Activated naive CD8-positive, alpha-beta T cell treated with anti-CD3 and anti-CD28 coated beads, Interleukin-2, amount 50 U/mL, for 16 hours (primary cell): ENCODE measurements at places on chromosomes 3 and 15.

DNA sequence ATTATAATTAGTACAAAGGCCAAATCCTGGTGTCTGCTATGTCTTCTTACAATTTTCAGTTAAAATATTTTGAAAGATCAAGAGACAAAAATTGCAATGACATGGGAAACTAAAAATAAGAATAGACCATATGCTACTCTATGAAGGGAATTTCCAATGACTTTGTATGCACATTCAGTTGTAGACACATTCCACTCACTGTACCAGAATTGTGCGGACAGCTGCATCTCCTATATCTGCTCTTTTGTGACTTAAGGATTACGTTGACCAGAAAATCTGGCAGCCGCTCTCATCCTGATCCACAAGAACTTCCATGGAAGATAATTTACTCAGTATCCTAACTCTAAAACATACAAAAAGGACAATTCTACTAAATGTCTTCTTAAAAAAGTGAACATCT is 493.9 kb upstream of the KCNMB2 start:
- DNase-seq = no peak

GRCh38 chr3:15679306-15679705 is 77.8 kb downstream of the BTD start:
- DNase-seq = no peak

DNA sequence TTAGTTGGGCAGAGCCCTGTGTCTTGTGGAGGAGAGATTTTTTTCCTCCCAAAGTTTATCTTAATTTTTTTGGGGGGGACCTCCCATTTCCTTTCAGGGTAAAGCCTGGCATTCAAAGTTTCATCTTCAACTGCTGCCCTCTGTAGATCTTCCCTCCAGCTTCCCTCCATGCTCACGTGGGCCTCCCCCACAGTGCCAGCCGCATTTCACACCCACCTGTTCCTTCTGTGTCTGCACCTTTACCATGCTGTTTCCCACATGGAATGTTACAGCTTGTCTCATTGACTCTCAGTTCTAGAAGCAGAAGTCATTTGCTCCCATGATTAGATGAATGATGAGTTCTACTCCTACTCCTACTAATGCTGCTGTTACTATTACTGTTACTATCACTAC is 6.5 kb downstream of the CELF6 start:
- no peak for DNase-seq

DNA sequence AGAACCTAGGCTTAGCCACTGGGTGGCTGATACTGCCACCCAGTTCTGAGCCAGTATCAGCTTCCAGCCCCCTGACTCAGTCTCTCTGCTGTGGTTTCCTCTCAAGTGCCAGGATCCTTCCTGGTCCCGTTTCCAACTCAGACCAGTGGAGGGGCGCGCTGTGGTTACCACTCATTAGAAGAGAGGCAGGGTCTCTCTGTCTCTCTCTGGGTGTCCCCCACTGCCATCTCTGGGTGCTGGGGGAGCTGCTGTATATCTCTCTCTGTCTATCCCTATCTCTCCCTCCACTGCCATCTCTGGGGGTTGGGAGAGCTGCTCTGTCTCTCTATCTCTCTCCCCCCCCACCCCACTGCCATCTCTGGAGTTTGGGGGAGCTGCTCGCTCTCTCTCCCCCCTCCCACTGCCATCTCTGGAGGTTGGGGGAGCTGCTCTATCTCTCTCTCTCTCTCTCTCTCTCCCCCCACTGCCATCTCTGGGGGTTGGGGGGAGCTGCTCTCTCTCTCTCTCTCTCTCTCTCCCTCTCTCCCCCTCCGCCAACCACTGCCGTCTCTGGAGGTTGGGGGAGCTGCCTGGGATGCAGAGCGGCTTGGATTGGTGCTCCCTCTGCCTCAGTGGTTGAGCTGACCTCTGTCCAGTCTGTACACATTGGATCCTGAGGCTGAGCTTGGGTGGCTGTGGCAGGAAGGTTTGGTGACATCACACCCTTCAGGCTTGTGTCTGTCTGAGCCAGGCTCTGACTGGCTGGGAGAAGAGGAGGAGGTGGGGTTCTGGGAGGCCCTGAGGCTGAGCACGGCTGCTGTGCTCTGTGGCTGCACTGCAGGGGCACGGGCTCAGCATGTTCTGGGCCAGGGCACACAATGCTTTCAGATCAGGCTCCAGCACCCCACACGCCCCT is 98.9 kb downstream of the APBA2 start:
- no peak for DNase-seq

DNA sequence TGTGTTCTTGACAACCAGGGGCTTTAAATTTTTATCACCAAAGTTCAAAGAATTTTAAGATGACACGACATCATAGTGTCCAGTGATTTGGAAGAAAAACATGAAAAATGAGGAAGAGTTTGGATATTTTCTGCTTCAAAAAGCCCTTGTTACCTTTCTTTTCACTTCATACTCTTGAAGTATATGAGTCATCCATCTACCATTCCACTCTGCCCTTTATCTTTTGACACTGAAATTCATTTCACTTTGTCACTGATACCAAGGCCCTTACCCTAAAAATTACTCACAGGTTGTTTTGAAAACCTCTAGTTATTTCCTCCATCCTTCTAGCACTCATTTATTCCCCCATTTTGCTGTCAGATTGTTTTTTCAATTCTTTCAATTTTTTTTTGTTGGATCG is 42.7 kb downstream of the OR5H15 start:
- no peak for DNase-seq

DNA sequence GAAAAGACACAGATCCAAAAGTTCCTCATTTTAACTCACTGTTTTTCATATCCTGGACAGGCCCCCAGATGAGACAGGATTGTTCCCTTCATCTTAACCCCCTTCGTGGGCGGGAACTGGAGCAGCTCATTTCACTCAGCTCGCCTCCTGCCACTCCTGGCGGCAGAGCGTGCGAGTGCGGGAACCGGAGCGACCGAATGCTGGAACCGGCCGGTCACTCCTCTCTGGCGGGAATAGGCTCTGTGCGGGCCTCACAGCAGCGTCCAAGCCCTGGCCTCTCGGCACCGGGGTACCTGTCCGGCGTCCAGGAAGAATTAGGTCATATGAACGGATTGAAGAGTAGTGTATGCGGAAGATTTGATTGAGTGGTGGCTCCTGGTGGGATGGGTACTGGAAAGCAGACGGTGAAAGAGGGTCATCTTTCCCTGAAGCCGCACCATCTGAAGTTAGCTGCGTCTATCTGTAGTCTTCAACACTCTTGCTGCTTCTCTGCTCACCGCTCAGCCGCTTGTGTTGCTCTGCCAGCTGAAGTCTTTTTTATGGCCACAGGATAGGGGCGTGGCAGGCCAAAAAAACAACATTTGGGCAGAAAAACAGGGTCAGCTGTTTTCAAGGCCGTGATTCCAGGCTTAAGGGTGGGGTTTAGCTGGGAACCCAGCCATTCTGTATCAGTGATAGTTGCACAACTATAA is 42.3 kb upstream of the FXR1 start:
- no peak for DNase-seq

DNA sequence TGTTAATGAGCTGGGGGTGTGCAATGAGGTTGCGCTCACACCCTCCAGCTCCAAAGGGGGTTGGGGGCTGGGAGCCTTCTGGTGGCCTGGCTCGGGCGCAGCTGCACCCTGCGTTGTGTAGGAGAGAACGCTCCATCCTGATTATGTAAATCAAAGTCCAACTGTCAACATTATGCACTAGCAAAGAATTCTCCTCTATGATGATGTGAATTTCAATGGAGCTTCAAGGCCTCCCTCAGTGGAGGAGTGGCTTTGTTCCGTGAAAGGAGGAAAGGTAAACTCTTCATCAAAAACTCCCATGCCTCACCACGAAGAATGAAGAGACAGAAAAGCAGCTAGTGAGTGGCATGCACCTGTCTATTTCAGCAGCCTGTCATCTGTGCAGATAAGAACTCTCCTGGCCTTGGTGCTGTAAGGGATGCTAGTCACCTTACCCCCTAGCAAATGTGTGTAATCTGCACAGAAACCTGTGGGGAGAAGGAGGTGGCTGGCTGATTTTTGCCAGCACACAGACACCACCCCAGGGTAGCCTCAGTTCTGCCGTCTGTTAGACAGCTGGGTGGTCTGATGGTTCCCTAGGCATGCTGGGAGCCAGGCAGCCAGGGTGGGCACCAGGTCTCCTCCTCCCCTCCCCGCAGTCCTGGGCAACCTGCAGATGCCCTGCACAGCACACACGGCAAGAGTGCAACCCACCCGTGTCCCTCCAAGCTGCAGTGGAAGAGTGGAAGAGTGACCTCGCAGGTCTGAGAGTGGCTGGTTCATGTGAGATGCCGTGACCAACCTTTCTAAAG is 47.0 kb upstream of the TRPM1 start:
- DNase-seq = no peak

GRCh38 chr3:48268381-48268935 is 27.6 kb downstream of the ZNF589 start:
- DNase-seq = peak; percentile 78

GRCh38 chr3:120418866-120419490 is 31.8 kb downstream of the FSTL1 start:
- no peak for DNase-seq
